ENCODE measurements at places on chromosomes 12 and 14. TPM values are rescaled to one million over a fixed set of nuclear protein-coding genes. Genes with fewer than 3 reads are reported as not detected.

The ZFHX2 gene
- polyA plus RNA-seq = 0.59 TPM

DNA sequence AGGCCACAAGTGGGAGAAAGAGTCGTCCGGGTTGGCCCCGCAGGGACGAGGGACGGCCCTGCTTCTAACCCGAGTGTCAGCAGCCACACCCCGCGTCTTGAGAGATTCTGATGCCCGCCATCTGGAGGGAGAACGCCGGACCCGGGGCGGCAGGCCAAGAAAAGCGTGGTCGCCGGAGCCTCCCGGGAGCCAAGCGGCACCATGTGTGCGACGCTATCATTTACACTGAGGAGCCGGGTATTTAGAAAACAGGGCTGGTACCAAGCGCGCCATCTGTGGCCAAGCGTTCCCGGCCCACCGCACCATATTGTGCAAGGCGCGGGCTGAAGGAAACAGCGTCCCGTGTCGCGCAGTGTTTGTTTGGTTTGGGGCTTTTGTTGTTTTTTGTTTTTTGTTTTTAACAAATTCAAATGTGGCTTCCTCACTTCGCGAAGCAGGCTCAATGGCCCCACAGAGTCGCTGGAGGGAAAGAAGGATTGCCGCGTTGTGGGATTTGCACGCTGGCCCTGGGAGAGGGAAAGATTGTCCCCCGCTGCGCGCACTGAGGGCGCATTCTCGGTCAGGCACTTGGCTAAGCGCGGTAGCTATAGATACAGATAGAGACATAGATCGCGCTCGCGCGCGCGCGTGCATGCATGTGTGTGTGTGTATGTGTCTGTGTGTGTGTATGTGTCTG, 153.8 kb downstream of the BCL11B start:
- DNase-seq = no peak

DNA sequence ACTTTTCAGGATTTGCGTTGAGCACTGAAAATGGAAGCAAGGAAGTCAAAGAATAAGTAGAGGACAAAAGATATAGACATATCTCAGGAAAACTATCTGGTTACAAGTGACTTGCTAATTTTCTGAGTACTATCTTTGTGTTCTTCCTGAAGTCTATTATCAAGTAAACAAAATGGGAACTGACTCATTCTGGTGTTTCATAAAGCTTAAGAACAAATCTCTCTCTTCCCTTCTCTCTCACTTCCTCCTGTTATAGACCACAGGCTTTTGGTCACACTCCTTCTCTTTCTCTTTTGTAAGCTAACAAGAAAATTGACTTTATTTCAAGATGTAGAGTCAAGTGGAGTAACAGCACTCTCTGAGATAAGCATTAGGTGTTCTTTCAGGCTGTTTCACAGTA, 406.6 kb upstream of the SYT1 start:
- DNase-seq = peak; percentile 32

DNA sequence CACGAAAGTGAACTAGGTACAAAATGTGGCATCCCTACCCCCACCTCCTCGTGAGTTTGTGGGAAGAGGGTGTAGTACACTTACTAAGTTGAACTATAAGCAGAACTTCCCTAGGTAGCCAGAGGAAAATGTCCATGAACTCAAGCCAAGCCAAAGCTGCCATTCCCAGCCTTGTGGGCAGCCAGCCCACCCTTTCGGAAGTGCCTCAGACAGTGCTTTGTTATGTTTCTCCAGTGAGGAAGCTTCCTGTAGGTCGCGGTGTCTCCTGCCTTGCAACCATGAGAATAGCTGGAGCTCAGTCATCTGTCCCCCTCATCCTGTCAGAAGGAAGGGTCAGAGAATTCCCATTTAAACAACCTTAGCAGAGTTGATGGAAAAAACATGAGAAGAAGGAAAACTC, 266.9 kb downstream of the DUSP6 start:
- DNase-seq = no peak

DNA sequence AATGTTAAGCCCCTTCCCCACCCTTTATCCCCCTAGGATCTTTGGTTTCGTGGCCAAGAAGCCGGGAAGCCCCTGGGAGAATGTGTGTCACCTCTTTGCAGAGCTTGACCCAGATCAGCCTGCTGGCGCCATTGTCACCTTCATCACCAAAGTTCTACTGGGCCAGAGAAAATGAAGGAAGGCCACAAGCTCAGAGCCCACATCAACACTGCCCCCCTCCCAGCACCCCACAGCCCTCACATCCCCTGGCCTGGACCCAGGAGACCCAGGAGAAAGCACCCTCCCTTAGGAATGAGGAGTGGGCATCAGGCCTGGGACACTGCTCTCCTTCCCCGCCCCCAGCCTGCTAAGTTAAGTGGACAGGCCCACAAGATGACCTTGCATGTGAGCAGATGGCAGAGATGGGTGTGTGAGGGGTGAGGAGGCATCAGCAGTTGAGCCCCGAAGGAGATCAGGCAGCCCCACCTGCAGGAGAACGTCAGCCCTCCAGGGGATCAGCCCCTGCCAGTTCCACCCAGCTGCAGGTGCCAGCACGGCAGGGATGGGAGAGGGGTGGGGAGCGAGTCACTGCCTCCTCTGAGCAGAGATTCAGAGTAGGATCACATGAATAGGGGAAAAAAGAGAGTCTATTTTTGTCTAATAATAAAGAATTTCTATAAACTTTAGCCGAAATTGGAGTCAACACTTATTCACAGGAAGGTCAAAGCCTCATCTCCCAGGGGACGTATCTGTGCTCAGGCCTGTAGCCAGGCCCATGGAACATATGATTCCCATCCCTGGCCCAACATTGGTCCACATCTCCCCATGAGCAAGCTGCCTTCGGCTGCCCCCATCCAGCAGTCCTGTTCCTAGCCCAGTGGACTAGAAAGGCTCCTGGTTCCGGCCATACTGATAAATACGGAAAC, 14.1 kb downstream of the TNS2 start:
- DNase-seq = no peak

DNA sequence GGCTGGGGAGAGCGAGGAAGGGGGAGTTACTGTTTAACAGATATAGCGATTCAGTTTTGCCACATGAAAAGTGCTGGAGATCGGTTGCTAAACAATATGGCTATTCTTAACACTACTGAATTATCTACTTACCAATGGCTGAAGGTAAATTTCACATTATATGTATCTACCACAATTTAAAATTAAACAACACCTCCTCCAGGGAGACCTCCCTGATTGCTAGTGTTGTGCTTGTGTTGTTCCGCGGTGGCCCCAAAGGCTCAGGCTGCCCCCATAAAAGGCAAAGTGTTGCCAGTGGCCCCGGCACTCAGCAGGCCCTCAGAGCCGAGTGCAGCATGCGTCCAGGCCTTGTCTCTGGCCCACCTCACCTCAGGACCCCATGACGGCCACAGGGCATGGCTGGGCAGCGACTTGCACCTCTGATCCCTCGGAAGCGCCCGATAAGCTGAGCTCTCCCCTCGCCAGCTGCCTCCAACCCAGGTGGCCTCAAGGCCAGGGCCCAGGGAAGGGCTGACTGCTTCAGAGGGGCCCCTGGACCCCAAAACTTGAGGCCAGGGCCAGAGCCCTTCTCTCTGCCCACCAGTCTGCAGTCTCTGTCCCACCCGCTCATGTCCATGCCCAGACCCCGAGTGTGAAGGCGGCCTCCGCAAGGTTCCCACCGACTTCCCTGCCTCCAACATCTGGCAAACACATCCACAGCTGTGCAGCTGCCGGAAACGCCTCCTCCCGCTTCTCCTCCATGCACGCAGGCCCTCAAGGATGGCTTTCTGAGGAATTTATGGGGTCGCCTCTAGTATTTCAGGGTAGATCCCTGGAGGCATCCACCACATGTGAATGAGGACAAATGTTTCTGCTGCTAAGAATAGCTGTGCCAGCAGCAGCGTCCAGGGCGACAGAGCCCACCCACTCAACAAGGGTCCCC, 60.0 kb downstream of the NCOR2 start:
- no peak for DNase-seq

DNA sequence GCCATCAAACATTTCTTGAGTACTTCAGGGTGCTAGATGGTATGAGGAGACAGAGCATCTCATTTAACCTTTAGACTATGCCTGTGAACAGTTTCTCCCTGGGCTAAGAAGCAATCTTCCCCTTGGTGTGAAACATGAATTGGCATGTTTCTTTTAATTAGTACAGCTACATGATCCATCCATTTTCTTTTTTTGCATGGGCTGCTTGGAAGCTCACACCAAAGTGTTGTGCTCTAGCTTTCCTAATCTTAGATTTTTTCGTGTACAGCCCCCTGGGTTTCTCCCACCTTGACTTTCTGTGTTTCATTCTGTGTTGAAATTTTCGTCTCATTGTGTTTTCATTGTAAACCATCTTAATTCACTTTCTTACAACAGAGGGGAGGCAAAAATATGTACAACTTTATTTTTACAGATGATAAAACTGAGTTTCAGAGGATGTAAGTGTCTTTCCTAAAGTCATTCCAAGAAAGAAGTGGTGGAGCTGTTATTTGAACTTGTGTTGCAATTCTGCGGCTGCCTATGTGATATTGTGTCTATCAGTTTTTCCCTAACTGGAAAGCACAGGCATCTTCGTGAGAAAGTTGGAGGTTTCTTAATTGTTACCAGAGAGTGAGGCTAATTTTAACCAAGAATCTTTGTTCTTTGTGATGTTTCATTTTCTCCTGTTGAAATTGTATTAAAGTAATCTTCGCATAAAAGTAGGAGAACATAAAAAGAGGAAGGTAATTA, 64.5 kb downstream of the DAAM1 start:
- DNase-seq = no peak

The PLEKHD1 gene
- not detected for polyA plus RNA-seq

DNA sequence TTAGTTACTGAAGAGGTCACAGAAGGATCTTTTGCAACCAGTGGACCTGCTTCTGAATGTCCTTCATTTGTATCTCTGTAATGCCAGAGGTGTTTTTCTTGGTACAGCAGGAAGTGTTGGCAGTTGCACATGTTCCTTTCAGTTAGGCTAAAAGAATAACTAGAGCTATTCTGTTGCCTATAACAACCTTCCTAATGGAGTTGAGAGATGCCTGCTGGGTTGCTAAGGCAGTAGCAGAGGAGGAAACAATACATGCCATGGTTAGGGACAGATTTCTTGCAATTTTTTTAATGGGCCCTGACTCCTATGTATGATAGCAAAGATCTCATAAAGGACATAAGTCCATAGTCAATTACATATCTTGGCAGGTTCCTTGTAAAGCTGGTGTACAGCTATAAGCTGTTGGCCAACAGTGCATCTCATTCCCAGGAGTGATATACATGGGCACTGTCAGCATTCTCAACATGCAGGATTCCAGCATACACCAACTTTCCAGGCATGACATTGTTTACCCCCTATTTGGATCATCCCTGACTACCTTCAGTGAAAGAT, 556.6 kb downstream of the CCER1 start:
- no peak for DNase-seq

The OAS2 gene
- 51.6 TPM for polyA plus RNA-seq

GRCh38 chr12:104624529-104624928, 167.8 kb downstream of the CHST11 start:
- DNase-seq = no peak

The BIN2 gene
- 42.7 TPM for polyA plus RNA-seq

DNA sequence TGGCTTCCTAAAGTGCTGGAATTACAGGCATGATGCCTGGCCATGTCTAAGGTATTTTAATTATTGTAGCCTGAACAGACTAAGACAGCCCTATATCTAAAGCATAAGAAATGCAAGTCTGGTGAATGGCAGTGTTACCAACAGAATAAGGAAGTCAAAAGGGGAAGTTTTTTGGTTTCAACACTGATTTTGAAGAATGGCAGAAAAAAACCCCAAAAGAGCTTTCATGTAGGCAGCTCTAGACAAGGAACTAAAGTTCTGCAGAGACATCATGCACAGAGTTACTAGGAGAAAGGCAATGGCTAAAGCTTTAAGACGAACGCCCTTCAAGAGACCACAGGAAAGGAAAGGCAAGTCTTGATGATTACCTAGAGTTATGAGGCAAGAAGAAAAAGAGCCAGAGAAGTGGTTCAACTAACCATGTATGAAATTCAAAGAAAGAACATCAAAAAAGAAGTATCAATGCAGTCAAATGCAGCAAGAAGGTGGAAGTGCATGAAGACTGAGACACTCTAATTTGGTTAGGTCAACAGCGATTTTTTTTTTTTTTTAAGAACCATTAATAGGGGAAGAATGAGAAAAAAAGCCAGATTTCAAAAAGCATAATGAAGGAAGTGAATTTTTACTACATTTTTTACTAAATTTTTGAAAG, 50.8 kb downstream of the RPS6KA5 start:
- DNase-seq = peak; percentile 85

The ABCC9 gene
- 0.10 TPM for polyA plus RNA-seq

DNA sequence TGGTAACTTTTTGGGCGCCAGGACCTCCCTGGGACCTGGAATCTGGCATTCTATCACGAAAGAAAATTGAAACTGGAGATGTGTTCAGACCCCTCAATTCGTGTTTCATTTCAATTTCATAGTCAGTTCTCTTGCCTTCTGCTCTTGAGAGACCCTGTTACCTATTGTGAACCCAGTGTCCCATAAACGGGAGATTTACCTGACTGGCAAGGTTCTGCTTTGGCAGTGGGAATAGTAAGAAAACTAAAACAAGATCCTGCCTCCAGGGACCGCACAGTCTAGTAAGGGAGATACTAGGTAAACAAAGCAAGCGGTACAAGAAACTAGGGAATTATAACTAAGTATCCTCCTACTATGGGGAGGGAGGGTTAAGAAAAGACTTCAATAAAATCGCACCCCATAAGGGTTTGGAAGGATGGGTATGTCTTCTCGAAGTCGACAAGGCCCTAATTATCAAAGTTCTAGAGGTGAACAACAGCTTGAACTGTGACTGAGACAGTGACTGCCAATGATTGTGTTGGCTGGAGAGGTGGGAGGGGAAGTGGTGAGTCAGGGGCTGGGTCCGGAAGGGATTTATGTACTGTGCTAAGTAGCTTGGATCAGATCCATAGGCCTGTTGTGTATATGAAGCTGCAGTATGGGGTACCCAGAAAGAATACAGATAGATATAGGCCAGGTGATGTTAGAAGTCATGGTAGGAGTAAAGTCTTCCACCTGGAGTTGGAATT, 754 bp downstream of the ACSS3 start:
- DNase-seq = no peak

- DNase-seq = no peak
Measured at GRCh38 chr12:87201598-87201997, 827.6 kb downstream of the C12orf50 start.

Measured in GM12878 (cell line).